ENCODE measurements at places on chromosomes 11 and 22.
A peak's percentile ranks its signal among the peaks of the same experiment; 100 is the strongest.

- no peak for DNase-seq
Measured at GRCh38 chr11:78256962-78257361, 68.2 kb downstream of the USP35 start.

DNA sequence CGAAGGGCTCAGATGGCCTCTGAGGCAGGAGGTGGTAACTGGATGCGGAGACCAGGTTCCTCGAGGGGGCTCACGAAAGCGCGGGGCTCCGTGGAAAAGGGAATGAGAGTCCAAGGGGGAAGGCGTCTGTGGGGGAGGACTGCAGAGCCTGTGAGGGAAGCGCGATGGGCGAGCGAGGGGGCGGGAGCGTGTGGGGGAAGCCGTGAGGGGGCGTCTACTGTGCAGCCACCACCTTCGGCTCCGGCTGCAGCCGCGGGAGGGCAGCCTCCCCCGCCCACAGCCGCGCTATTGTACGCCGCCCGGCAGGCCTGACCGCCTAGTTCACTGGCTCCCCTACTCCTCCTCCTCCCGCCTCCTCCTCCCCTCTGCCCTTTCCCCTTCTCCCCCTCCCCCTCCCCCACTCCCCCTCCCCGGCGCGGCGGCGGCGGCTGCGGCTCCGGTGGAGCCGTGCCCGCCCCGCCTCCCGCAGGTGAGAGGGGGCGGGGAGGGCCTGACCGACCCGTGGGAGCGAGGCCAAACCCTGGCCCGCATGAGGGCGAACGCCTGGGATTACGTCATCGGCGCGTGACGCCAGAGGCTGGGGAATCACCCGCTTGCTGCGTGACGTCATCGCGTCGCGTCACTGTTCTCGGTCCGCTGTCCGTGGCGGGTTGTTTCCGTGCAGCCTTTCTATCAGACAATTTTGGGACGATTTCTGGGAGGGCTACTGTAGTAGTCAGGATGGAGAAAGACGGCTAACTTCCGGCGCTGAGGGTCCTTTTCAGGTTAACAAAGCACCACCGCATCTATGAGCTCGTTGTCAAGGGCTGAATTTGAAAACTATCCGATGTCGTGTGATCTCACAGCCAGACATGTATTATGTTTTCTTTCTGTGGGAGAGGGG is at the start of gene PAK1:
Gene PAK1, minus strand, starts transcription at position 294 of the 883 bp plus-strand sequence. CDS start 81,574 bp downstream, outside the sequence.
- peak; percentile 95 for DNase-seq

- DNase-seq = no peak
Measured at GRCh38 chr11:34525888-34526657, 12.5 kb upstream of the ELF5 start.

- DNase-seq = peak; percentile 32
Measured at GRCh38 chr11:106381895-106382294, 304.4 kb downstream of the AASDHPPT start.

DNA sequence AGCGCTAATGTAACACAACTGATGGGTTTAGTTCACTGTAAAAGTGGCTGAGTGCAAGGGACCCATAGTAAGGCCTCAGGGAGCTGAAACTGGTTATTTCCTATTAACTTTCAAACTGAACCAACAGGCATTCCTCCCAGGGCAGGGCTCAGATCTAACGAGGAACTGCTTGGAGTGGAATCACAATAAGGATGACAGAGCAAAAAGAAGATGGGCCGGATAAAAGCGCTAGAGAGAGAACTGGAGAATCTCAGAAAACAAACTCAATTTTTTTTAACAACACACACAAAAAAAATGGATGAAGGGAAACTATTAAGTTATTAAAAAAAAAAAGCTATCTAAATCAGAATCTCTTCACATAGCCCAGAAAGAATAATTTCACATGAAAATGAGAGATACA is 14.2 kb upstream of the CHORDC1 start:
- no peak for DNase-seq

- DNase-seq = no peak
Measured at GRCh38 chr22:26796785-26797184, 139.4 kb downstream of the MIAT start.

- no peak for DNase-seq
Measured at GRCh38 chr22:17952273-17952801, 72.0 kb downstream of the MICAL3 start.

GRCh38 chr22:43164636-43165035 is 13.3 kb downstream of the TSPO start:
- peak; percentile 38 for DNase-seq

DNA sequence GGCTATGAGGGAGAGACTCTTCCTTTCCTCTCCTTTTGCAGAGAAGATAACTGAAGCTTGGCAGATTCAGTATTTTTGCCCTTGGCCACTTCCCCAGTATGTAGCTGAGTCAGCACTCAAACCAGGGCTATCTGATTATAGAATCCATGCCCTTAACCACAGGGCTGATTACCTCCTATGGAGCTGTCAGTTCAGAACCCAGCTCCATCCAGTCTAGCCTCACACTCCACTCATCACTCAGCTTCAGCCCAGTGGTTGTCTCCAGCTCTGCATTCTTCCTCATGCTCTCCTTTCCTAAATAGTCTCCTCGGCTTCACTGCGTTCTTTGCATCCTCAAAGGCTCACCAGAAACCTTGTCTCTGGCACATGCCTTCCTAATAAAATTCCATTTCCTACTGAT is 151.6 kb upstream of the BLID start:
- peak; percentile 72 for DNase-seq

GRCh38 chr11:96185220-96185768 is 157.7 kb downstream of the MAML2 start:
- DNase-seq = no peak

GRCh38 chr11:34564406-34564805 is 50.8 kb upstream of the ELF5 start:
- DNase-seq = peak; percentile 51

DNA sequence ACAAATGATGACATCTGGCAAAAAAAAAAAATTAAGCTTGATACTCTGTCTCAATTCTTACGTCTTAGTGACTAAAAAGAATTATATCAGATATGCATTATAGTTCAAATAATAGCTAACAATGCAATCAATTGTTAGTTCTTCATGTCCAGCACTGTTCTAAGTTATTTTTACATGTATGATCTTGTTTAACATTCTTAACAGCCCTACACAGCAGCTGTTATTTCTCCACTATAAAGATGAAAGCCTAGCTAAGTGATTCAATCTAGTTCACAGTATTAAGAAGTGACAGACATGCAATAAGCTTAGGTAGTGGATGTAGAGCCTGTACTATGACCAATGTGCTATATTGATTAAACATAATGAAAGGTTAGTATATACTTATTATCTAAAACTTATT is 4.1 kb downstream of the ZNF214 start:
- DNase-seq = no peak

DNA sequence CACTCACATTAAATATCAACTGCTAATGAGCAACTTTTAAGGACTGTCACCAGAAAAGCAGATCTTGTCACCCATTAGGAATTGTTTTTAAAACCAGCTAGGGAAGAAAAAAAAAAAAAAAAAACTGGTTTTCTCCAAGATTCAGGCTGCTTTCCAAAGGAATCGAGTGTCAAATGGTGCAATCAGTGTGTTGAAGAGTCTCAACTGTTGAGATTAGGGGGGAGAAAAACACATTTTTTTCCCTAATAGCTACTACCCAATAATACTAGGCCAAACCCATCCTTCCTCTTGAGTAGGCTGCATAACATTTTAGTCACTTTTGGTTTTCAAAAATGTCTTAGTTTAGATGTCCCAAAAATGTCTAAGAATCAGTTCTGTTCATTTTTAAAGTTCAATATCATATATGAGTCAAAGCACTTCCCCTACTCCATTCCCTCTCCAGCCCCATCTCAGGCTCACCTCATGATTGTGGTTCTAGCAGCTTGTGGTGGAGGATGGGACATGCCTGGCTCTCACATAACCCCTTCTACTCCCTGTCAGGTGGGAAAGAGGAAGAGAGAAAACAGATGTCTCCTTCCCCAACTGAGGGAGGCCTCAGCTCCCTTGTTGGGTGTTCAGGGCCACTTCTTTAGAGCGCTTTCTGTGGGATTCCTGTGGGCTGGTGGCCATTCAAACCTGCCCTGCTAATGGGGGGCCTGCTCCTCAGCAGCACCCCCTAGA is 193.6 kb downstream of the CWF19L2 start:
- no peak for DNase-seq

GRCh38 chr11:35709376-35709775 is 46.8 kb downstream of the TRIM44 start:
- DNase-seq = no peak

- DNase-seq = peak; percentile 6
Measured at GRCh38 chr22:40922484-40923303, 28.5 kb upstream of the RBX1 start.

DNA sequence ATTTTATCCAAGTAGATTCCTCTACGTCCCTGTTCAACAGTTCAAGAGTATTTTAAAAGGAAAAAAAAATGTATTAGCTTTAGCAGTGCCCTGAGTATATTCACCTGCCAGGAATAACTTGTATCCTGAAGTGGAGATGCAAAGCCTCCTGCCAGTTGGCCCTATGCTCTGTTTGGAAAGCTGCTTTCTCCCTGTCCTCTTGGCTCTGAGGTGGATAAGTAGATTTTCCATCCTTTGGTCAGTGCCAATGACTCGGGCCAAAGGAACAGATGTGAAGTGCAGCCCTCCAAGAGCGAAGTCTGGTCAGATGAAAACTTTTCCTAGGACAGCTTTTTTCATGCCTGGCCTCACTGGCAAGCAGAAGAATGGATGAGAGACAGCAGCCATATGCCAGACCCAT is 839.9 kb upstream of the TENM4 start:
- DNase-seq = no peak

GRCh38 chr22:31085493-31085824 is 4.3 kb downstream of the SMTN start:
- no peak for DNase-seq

DNA sequence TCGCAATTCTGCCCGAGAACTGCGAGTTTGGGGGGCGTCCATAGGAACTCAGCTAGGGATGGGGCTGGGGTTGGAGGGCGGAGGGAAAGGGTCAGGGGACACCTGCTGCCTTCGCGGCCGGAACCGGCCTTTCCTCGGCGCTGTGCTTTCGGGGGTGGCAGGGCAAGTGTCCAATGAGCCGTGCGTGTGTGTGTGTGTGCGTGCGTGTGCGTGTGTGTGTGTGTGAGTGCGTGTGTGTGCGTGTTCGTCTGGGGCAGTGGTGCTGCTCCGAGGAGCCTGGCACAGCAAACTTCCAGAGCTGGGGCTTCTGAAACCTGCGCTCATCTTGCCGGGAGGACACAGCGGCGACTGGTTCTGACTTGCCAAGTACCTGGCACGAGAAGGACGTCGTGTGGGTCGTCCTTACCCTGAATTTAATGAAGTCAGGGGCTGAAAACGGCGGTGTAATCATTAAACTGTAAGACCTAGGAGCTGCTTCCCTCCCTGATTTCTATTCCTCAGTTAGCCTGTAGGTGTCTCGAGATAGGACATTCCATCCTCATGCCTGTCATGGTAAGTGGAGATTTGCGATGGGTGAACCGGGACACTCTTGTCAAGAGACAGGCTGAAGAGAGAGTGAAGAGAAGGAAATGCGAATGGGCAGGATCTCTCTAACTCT is 27.0 kb upstream of the AMOTL1 start:
- peak; percentile 60 for DNase-seq

DNA sequence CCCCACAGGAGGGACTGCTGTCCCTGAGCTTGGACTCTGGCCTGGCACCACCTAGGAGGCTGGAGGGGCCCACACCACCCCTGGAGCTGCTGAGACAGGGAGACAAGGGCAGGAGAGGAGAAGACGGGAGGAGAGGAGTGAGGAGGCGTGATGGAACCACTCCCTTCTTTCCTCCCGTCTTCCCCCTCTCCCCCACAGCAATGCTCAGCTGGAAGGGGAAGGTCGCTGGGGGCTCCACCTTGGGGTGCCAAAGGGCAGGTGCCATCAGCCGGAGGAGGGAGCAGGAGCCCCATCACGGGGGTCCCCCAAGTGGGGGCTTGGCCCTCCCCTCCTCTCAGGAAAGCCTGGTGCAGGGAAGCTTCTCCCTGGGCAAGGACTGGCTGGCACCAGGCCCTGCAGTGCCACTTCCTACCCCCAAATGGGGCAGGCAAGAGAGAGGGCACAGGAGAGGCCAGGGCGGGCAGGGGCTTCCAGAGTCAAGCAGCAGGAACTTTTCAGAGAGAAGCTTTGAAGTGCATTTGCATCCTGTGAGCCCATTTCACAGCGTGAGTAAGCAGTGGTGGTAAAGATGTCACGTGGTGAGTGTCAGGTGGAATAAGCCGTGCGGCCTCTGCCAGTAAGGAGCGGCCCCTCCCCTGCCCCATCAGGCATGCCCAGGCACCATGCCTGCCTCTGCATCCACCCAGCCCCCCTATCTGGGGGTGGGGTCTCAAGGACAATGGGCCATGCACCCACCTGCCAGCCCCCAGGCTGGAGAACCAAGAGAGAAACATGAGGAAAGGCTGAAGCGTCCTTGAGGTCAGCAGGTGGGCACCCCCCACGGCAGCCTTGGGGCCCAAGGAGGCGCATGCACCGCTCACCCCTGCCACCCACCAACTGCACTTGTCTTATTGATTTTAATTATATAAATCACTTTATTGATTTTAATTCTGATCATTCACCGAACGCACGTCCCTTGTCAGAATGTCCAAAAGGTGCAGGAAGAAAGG is 4.9 kb downstream of the IGF2 start:
- DNase-seq = no peak

GRCh38 chr11:93512949-93513667 is 30.1 kb downstream of the SMCO4 start:
- no peak for DNase-seq

DNA sequence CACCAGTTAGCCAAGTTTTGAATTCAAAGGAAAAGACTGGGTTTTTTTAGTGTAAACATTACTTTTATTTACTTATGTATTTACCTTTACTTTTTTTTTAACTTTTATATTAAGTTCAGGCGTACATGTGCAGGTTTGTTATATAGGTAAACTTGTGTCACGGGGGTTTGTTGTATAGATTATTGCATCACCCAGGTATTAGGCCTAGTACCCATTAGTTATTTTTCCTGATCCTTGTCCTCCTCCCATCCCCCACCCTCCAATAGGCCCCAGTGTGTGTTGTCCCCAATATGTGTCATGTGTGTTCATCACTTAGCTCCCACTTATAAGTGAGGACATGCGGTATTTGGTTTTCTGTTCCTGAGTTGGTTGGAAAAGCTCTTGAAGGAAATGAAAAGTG is 20.6 kb downstream of the ZW10 start:
- DNase-seq = no peak

GRCh38 chr11:80320765-80321164 is 879.9 kb upstream of the TENM4 start:
- DNase-seq = no peak

DNA sequence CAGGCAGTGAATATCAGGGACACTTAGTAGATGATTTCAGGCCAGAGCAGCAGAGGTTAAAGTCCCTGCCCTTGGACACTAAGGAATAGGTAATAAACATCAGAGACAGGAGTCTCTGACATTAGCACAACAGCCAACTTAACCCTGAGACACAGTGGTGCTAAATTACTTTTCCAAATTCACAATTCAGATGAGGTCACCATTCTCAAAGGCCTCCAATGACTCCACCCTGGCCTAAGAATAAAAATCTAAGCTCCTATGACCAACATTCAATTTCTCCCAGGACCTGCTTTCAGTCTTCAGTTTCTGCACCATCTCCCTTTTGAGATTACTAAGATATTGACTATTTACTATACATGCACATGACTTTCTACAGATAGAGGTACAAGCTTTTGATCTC is 42.0 kb downstream of the BLID start:
- DNase-seq = no peak

GRCh38 chr11:72908032-72908676 is 93.9 kb downstream of the ATG16L2 start:
- DNase-seq = no peak
